GM13976 (cell line): ENCODE measurements at places on chromosomes 11 and 22.

DNA sequence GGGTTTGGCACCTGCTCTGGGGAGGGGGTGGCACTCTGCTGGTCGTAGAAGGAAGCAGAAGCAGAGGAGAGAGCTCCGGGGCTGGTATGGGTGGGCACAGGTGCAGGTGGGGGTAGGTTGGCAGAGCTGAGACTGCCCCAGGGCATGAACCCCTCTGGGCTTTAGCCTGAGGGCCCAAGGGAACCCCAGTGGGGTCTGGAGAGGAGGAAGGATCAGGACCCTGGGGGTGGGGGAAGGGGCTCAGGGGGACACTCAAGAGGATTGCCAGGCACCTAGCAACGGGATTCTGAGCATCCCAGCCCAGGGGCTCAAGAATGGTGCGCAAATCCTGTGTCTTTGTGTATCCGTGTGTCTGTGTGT is 6.3 kb downstream of the ALDH3B2 start:
- DNase-seq, result no peak

DNA sequence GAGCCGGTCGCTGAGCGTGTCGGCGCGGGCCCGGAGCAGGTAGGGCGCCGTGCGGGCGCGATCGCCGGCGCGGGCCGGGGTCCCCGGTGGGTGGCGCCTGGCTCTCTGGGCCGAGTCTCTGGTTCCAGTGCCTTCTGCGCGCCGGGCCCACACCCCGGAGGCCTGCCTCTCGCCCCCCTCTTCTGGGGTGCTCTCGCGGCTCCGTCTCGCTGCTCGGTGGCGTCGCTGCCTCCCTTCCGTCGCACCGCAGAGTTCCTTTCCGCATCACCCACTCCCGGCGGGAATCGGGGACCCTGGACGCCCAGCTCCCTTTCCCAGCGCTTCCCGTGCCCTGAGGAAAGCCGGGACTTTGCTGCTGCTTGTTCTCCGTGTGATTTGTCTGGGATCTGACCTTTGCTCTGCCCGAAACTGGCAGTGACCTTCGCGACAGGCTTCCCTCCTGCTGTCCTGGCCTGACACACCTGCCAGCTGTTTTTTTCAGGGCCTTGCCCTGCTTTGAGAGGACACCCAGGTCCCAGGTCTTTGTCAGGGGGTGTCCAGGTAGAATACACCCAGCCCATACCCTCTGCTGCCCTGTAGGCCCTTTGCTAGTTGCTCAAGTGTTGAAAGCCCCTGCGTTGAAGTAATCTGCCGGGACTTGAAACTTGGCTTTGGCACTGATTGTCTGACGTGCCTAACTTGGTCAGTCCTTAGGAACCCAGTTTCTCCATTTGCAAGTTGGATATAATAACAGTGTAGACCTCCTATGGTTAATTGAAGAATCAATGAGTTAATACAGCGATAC is 711 bp downstream of the FDX1 start:
- DNase-seq, result peak; percentile 54

DNA sequence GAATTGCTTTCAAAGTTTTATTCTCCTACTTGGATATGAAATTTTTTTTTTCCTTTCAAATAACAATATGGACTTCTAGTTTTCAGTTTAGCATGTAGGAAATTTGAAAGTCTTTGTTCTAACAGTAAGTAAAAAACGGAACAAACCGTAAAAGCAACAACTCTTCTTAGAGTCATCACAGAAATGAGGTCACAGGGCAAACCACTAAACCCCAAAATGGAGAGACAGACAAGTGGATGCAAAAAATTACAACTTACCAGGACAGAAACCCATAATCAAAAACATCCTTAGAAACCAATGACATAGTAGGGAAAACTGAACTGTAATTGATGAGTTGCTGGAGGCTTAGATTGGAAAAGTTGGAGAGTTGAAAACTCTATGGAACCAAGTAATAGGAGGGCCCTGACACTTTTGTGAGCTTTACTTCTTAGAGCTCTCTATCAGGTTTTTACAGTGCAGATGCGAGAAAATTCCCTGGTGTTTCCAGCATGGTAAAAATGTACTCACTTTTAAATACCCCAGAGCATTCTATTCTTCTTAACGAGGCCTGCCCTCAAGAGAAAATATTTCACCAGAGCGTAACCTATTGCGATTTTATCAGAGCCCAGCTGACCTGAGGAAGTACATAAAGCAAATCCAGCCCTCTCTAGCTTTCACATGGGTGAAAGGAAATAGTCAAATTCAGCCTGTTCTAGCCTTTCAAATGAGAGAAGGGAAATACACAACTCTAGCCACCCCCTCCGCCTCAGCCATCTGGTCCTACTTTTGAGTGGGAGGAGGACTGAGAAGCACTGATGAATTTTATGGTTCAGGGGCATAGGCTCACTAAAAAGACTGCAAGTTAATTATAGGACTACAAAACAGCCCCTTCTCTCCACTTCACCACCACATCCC is 39.1 kb downstream of the CASP12 start:
- peak; percentile 12 for DNase-seq

DNA sequence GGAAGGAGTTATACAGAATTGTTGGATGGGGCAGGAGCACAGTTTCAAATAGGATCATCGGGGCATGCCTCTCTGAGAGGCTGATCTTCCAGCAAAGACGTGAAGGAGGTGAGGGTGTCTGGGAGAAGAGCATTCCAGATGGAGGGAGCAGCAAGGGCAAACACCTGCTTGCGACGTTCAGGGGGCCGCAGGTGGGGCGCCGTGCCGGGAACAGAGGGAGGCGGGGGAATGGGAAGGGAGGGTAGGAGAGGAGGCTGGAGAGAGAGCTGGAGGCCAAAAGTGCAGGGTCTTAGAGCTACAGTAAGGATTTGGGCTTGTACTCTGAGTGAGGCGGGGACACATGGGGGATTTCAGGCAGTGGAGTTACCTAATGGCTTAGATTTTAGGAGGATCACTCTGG is 13.6 kb downstream of the APOL5 start:
- no peak for DNase-seq

- DNase-seq, result no peak
These were observed 6.4 kb upstream of the CCND1 start for GRCh38 chr11:69634590-69634989.

DNA sequence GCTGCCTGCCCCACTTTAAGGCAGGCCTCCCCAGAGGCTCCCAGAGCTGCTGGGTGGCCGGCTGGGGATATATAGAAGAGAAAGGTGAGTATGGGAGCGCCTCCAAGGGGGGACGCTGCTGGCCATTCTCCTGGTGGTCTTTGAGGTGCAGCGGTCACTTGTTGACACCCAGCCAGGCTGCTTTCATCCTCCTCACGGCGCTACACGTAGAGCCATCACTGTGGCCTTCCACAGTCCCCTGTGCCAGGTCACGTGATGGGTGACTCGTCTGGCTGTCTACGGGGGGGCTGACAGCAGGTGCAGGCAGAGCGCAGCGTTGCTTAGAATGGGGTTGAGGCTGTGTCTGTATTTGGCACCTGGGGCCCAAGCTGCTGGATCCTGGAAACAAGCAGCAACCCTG is 1.9 kb downstream of the ACR start:
- DNase-seq, result no peak

DNA sequence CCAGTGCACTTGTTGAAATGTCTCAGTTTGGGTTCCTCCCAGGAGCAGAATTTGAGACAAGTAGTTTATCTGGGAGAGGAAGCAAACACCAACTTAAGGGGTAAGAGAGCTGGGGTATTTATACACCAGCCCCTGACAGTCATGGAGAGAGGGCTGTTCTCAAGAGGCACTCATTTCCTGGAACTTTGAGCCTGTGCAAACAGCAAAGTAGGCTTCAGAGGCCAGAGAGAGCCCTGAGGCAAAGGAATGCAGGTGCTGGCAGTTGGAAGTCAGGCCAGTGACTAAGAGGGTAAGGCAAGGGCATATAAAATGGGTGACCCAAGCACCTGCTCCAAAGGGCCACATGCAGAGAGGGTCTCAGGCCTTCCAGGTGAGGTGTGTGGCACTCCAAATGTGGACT is 16.1 kb downstream of the MS4A18 start:
- no peak for DNase-seq

- DNase-seq, result no peak
These were observed 107.4 kb downstream of the SIK3 start for GRCh38 chr11:116990811-116991210.
